H4 (cell line): ENCODE measurements at places on chromosomes 3 and 15. TPM values are rescaled to one million over a fixed set of nuclear protein-coding genes. Genes with fewer than 3 reads are reported as not detected.

Gene SI
- 0.04 TPM in 1 of 2 replicates, not detected in the other for total RNA-seq

Gene VGLL3
- total RNA-seq = 2.9 and 3.1 TPM in 2 replicates

Gene RBP2
- not detected in 2 replicates for total RNA-seq

Gene IL12A
- total RNA-seq = 0.66 and 2.1 TPM in 2 replicates

Gene KPNA4
- total RNA-seq = 15.2 and 19.5 TPM in 2 replicates

Gene NLGN1
- total RNA-seq = 14.7 and 16.9 TPM in 2 replicates

Gene MGLL
- total RNA-seq = 2.1 and 4.6 TPM in 2 replicates

Gene ZPLD1
- 0.06 TPM in 1 of 2 replicates, not detected in the other for total RNA-seq

Gene ATP13A4
- total RNA-seq = 0.02 TPM in 1 of 2 replicates, not detected in the other

GRCh38 chr3:139463466-139463865 is 12.8 kb downstream of the RBP2 start:
- DNase-seq = no peak

GRCh38 chr3:117958027-117958426 is 1076.6 kb downstream of the IGSF11 start:
- DNase-seq = no peak

DNA sequence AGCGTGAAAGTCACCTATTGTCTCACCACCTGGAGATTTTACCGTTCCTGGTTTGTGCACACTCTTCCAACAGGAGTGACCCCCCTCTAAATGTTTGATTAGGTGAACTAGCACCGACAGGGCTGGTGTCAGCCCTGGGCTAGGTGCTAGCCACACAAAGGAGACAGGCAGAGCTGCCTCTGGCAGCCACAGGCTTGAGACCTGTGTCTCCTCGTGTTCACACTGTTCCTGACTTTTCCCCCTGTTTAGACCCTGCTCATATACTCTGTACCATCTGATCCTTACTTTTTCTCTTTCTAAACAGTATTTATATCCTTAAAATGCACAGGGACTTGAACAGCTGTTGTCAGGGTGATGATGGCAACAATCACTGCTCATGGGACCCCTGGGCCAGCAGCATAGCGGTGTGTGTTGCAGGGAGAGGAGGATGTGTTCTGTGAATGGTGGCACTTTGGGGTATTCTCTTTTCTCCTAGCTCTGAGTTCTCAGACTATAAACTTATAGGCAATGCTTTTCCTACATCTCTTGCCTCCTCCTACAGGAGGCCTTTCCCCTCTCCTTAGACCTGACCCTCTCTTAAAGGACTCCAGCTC is 5.5 kb downstream of the CD80 start:
- no peak for DNase-seq

DNA sequence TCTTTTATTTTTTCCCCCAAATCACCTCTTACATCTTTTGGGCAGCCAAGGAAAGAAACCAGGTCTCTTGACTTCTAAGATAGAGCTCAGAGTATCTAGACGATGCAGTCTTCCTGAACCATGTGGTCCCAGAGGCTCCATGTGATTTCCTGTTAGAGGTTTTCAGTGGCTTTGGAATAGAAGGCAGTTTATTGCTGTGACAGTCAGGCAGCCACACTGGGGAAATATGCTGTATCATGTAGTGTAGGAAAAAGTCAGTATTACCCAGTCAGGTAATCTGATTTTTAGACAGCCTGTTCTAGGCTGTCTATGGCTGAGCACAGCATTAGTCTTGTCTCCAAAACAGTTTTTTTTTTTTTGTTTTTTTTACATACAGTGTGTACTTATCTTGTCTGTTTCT is 294.3 kb downstream of the THSD4 start:
- peak; percentile 43 for DNase-seq

DNA sequence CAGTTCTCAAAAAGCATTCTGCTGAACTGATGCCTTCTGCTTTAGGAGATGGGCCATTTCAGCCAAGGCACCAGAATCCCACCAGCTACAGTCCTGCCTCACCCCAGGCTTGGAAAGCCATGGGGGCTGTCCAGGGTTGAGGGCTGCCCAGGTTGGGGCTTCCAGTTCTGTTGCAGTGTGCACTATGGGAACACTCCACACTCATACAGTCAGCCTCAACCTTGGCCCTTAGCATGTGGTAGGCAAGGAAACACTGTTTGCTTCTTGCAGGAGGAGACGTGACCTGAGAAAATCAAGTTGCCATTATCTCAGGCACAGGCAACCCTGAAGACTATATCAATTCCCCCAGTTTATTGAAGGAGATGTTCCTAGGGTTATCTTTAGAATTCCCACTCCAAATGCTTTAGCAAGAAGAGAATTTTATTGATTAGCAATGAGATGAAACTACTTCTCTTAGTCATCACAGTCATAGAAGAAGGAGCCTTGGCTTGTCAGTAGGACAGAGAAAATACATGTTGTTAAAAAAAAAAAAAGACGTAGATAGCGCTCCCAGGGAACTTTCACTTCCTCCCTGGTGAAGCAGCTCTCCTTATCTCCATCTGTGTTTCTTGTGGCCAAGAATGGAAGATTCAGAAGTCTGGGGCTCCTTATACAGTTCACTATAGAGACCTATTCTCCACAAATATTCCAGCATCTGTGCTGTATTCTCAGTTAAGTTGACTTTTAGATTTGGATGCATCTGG is 38.3 kb upstream of the IL12A start:
- no peak for DNase-seq

DNA sequence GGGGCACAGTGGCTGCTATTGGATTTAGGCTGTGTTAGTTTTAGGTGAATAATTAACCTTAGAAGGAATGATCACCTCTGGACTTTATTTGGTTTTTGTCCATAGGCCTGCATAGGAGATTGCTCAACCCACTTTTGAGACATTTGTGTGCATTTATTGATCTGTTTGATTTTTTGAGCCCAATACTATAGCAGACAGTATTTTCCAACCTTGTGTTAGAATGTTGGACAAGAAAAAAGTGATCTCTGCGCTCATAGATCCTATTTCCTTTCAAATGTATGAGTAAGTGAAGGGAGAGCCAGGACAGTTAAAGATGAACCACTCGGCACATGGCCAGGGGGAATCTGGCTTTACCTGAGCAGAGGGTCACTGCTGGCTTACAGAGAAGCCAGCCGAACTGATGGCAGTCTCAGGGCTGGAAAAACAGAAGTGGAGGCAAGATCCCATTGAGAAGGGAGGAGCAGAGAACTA is 8.8 kb upstream of the TOPBP1 start:
- DNase-seq = no peak

GRCh38 chr3:197398286-197398878 is 100.0 kb upstream of the DLG1 start:
- no peak for DNase-seq

DNA sequence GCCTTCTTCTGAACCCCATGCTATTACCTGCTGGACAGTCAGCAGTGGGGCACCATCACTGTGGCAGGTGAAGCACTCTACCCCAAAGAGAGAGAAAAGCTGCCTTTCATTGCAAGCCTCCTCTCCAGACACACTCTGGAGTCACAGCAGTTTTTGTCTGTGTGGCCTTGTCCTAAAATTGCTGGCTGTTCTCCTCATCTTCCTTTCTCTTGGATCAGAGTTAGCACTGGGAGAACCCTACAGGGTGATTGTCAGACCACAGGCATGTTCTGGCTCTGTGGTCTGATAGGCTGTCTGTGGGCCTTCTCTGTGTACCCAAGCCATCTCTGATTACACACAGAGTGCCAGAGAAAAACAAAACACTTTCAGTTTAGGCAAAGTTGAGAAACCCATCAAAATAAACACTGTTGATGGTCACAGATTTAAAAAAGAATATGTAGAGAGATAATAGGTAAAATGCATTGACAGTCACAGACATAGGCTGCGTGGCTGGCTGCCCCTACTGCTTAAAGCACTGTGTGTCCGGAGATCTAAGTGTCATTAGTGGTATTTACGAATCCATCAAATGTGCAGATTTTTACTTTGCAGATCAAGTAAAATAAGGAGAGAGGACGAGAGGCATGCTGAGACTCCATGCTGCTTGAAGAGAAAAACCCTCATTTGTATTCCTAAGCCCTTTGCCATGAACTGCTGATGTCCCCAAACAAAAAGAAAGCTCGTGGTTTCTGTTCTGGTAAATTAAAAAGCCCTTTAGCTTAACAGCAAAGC is 689.9 kb downstream of the TUSC7 start:
- peak; percentile 54 for DNase-seq

DNA sequence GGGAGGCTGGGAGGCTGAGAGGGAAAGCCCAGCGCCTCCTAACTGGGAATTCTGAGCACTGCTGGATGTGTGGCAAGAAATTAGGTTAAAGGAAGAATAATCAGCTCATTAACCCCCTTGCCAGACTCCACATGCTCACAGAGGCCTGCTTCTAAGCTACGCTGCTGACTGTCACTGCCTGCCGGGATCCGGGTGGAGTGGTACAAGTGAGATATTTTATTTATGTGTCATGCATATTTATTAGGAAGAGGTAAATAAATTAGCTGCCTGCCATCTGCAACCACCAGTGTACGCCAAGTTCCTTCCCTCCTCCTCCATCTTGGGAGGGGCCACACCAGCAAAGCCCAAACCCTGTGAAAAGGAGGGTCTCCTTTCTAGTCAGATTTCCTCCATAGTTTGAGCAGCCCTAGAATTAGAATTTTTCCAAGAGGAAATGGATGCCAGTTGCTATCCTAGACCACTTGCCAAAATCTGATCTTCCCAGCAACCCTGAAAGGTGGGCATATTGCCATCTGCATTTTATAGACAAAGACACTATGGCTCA is 43.5 kb upstream of the GRIP2 start:
- DNase-seq = no peak
